ENCODE measurements at places on chromosomes 13 and 19. TPM values are rescaled to one million over a fixed set of nuclear protein-coding genes. Genes with fewer than 3 reads are reported as not detected.

The MADCAM1 gene
- total RNA-seq, result 0.15 TPM

The SERPINE3 gene
- not detected for total RNA-seq

The KLF16 gene
- total RNA-seq, result 7.9 TPM

The PROZ gene
- not detected for total RNA-seq

The ZNF333 gene
- total RNA-seq, result 32.7 TPM

The LYPD3 gene
- total RNA-seq, result 0.17 TPM

The CXCL17 gene
- total RNA-seq, result not detected

The CD79A gene
- not detected for total RNA-seq

The ZNF90 gene
- 3.5 TPM for total RNA-seq

The ZNF442 gene
- 3.5 TPM for total RNA-seq

The FGF14 gene
- total RNA-seq, result 0.17 TPM

The RHPN2 gene
- total RNA-seq, result 3.0 TPM

The CYP2F1 gene
- total RNA-seq, result not detected

The CCDC122 gene
- 11.2 TPM for total RNA-seq

The ZNF135 gene
- total RNA-seq, result 6.1 TPM

The CABP5 gene
- total RNA-seq, result not detected

The CFAP97D2 gene
- total RNA-seq, result not detected

The PLEKHF1 gene
- total RNA-seq, result 65.2 TPM

The ZNF430 gene
- 10.0 TPM for total RNA-seq

The ZNF728 gene
- 0.50 TPM for total RNA-seq

The NCAN gene
- total RNA-seq, result under 0.01 TPM

Data from smooth muscle cell of trachea (primary cell).